ENCODE measurements at places on chromosomes 12 and 14. TPM values are rescaled to one million over a fixed set of nuclear protein-coding genes. Genes with fewer than 3 reads are reported as not detected.

GRCh38 chr14:57297852-57298251 lies 29.1 kb downstream of the AP5M1 start:
- DNase-seq = no peak

- no peak for DNase-seq
Observed at GRCh38 chr12:21677622-21678277, 20.1 kb upstream of the LDHB start.

DNA sequence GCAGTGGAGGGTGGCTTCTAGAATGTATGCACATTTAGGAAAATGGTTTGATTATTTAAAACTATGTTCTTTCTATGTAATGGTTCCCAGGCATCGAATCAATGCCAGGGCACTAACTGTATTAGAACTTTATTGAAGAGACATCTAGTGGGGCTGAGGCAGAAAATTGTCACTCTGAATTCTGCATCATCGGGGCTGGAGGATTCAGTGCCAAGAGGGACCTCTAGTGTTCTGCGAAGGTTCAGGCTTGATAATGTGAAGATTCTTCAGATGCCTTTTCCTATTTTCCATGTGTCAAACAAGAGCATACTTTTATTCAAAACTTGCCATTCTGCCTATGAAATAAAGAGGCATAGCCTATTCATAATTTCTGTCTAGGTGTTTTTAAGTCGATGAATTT lies 146.3 kb downstream of the CAND1 start:
- DNase-seq = no peak

- no peak for DNase-seq
Observed at GRCh38 chr12:94109160-94109559, 39.2 kb upstream of the PLXNC1 start.

The POTEG gene
- not detected for total RNA-seq

- no peak for DNase-seq
Observed at GRCh38 chr12:42853370-42854140, 264.0 kb upstream of the PRICKLE1 start.

The BCDIN3D gene
- total RNA-seq = 4.8 TPM

The PCED1B gene
- total RNA-seq = 0.82 TPM

The PLEK2 gene
- 9.1 TPM for total RNA-seq

DNA sequence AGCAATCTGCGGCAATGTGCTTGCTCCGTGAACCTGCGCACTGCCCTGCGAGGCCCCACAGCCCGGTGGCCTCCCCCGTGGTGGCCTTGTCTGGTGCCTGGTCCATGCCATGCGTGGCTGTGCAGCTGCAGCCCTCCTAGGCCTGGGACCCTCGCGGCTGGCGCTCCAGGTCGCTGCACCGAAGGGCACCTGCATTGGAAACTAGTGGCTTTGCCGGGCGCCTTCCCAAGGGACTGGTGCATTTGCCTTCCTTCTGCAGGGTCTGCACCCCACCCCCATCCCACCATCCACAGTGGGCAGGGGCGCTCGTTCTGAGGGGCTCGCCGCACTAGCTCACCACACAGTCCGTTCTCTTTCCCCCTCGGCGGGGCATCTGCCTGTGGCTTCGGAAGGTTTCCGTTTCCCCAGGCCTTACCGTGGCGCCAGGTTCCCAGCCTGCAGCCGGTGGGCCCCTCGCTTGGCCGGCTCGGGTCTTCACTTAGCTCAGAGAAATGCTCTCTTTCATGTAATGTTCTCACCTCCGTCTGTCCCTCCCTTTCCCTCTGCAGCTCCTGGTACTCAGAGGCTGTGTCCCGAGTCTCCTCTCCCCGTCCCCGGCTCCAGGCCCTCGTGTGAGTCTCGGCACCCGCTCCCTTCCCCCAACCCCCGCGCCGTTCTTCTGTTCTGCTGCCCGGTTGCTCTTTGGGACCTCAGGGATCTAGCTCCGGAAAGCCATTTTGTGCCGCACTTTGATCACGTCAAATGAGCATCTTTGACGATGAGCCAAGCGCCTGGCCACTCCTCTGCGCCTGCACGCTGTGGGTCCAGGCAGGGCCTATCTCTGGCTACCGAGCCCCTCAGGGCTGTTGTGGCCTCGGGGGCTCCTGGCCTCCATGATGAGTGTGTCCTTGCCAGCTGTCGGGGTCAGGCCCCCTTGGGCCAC lies 31.9 kb downstream of the JAG2 start:
- no peak for DNase-seq

The NKX2-1 gene
- 0.13 TPM for total RNA-seq

- DNase-seq = no peak
Observed at GRCh38 chr12:40559865-40560264, 132.4 kb upstream of the CNTN1 start.

GRCh38 chr12:47863467-47863866 lies 41.3 kb downstream of the VDR start:
- no peak for DNase-seq

GRCh38 chr14:88669346-88669745 lies 106.5 kb downstream of the ZC3H14 start:
- DNase-seq = no peak

- no peak for DNase-seq
Observed at GRCh38 chr14:99233222-99234035, 38.6 kb downstream of the BCL11B start.

DNA sequence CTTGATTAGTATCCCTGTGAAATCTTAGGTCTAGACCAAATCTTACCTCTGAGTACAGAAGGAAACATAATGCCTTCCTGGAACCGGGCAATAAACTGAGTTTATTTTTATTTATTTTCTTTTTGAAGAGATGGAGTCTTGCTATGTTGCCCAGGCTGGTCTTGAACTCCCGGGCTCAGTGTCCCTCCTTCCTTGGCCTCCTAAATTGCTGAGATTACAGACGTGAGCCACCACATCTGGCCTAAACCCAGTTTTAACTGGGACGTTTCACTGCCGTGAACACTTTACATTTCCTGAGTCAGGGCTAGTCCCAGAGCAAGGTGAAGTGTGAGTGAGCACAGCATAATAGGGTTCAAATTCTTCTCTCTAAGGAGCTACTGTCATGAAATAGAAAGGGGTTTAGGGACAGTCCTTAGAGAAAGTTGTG lies 671 bp downstream of the GUCY2C start:
- DNase-seq = no peak

The COL2A1 gene
- total RNA-seq = 1.4 TPM

DNA sequence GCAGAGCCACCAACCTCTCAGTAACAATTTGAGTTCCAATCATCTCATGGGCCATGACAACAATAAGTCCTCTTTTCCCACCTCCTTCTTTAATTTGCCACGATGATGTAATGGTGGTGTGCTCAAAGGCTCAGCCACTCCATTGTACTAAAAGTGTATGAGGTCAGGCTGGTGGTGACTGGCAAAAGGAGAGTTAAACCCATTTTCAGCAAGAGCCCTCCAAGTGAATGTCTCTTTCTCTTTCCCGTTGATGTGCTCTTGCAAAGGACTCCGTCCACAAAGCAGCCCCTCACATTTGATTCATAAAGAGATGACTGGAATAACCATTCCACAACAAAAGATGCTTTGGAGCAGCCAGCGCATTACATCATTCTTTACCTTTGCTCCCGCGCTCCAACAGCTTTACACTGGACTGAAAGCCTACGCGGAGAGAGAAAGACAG lies 41.6 kb downstream of the DUSP16 start:
- DNase-seq = no peak

- DNase-seq = no peak
Observed at GRCh38 chr12:94171595-94171930, 23.2 kb downstream of the PLXNC1 start.

All from Panc1 (cell line).